Foreskin keratinocyte (primary cell): ENCODE measurements at places on chromosomes 2 and 18. TPM values are rescaled to one million over a fixed set of nuclear protein-coding genes. Genes with fewer than 3 reads are reported as not detected.

DNA sequence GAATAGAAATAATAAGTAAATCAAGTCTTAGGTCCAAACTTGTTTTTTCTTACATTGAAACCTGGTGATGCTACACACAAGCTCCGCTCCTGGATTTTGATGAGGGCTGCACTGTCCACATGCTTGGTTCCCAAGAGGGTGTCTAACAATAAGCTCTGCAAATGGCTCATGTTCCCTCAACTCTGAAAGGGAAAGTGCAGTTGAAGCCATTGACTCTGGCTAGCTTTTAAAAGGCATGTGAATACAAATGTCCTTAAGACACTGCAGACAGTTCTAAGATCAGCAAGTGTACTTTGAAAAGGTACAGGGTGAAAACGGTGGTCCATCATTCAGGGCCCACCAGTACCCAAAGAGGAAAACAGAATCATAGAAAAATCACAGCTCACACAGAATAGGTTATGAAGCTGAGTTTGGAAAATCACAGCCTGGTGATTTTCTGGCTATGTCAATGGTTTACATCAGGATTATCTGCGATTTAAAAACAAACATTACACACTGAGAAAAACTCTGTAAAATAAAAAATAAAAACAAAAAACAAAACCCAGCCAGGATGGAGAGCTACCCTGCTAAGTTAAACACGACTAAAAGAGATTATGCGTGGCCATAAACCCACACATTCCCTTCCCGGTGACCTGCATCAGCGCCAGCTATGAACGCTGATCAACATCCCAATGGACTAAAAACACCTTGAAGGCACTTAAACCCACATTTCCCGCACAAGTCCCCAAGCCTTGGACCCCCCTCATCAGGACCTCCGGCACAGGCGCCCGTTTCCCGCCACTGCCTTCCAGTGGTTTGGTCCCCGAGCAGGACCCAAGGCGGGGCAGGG is 554 bp downstream of the PFN4 start:
- DNase-seq: no peak

GRCh38 chr2:166344286-166345113 is 31.2 kb downstream of the SCN9A start:
- DNase-seq: peak; percentile 76

DNA sequence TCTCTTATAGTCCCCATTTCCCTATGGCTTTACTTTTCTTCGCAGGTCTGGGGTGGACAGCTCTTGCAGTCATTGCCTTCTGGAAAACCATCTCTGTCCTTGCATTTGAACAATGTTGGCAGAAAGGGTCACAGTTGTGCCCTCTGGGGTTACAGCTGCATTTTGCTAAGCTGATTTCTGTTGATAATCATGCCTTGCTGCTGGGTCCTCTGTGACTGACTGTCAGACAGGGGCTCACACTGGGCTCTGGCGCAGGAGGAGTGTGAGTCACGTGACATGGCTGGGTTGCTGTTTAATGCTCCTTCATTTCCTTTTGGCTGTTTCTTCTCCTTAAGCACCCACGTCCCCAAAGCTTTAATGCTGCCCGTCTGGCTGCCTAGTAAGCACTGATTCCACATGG is 196.6 kb upstream of the LHCGR start:
- DNase-seq: no peak

VWA3B gene
- polyA plus RNA-seq: 0.06 TPM in 1 of 2 replicates, not detected in the other

GRCh38 chr2:239955087-239955988 is 69.8 kb downstream of the NDUFA10 start:
- DNase-seq: no peak

HOXD3 gene
- polyA plus RNA-seq: 0.23 and 0.45 TPM in 2 replicates

DNA sequence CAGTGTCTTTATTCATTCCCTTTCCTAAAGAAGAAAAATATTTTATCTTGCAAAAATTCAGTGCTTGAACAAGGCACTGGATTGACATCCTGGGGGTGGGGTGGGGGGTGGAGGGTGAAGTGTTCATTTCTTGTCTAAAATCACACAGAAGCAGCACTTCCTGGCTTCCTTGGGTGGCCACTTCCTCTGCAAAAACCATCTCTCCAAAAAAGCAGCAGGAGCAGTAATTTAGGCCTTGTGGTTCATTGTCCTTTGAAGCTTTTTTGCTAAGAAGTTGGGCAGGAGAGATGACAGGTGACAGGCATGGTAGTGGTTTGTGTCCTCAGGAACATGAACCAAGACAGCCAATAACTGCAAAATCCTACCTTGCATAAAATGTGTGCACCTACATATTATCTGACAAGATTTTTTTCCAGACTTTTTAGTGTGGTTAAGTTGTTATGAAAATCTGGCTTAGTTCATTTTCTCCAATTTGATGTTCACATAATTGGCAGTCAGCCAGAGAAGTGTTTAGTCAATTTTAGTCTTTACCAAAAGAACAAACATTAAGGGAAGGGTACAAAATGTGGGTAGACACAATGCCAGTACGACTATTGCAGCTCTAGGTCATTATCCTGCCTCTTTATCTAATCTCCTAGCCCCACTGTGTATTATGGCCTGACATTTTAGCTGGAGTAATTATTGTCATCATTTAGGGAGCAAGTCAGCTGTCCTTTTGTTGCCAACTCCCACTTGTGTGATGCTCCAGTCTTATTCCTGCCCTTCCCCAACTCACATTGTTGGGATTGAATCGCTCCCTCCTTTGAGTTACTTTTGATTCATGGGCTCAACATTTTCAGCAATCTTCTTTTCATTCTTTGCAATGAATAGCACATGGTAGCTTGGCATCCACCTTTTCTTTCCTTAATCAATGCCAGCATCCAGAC is 177.2 kb downstream of the MYO3B start:
- DNase-seq: no peak

DNA sequence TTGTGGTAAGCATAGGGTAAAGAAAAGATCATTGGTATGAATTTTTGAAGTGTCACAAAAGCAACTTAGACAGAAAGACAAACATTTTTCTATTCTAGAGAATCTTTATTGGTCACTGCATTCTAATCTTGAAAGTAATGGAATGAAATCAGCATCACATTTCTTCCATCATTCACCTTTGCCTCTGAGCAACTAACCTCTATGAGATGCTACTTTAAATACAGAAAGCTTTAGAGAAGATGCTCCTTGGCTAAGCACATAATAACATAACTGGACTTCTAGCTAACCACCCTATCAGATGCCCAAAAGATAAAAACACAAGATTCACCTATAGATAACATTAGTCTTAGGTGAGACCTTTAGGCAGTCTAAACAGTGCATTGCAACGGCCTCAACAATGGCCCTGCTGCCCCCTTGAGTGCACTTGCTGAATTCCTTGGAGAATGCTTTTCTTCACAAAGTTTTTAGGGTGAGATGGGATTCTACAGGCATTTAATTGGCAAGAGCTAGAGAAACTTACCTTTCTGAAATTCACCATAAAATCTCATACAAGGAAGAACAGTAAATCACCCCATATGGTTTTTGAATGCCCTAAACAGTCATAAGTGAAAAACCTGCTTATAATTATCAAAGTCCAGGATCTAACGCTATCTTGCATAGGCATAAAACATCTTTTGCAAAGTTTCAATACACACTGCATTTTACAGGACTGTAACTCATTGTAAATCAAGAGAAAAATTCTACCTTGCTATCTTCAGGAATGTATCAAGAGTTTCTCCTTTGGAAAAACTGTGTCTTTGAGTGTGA is 791.3 kb upstream of the CHAC2 start:
- DNase-seq: peak; percentile 4

GRCh38 chr2:33620-34019 is 12.7 kb downstream of the FAM110C start:
- DNase-seq: peak; percentile 94

DNA sequence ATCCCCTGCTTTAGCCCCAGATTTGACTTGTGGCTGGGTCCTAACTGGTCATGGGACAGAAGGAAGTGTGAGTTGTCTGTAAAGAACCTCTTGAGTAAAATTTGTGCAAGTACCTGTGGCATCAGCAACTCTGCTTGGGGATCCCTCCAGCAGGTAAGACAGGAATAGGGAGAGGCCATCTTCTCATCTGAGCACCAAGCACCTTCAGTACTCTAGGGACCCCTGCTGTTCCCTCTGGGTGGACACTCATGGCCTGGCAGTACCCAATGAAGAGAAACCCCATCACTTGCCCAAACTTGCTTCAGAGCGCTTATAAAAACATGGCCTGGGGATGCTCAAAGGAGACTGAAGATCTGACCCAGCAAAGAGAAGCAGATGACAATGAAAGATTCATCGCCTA is 297.8 kb downstream of the SP3 start:
- DNase-seq: peak; percentile 36

DNA sequence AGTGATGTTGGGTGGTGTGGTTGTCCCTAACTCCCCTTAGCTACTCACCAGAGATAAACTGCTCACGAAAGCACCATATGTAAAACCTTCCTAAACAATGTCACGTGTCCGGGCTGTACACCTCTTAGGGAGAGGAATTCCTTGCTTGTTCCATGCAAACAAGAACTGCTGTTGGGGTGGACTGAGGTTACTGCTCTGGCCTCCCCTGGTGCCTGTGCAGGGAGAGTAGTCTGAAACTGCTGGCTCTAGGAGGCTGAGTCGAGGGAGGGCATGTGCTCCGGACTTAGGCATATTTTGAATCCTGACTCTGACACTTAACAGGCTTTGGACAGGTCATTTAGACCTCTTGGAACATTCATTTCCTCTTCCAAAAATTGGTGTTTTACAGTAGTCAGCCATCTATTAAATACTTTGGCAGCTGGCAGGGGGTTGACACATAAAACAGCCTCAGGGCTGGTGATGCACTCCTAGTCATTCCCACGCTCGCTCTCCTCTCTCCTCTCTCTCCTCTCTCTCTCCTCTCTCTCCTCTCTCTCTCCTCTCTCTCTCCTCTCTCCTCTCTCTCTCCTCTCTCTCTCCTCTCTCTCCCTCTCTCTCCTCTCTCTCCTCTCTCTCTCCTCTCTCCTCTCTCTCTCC is 10.6 kb downstream of the THNSL2 start:
- DNase-seq: peak; percentile 82

GRCh38 chr18:27014841-27015240 is 149.3 kb upstream of the AQP4 start:
- DNase-seq: no peak
